ENCODE measurements at places on chromosomes 2 and 18. TPM values are rescaled to one million over a fixed set of nuclear protein-coding genes. Genes with fewer than 3 reads are reported as not detected.

The SNTG2 gene
- total RNA-seq = not detected

The SPP2 gene
- not detected for total RNA-seq

The SLC5A7 gene
- total RNA-seq = not detected

The DQX1 gene
- under 0.01 TPM for total RNA-seq

The COL5A2 gene
- 107 TPM for total RNA-seq

The FAM161A gene
- total RNA-seq = 1.7 TPM

The SOCS6 gene
- total RNA-seq = 29.7 TPM

The XRCC5 gene
- 267 TPM for total RNA-seq

The PTPRN gene
- not detected for total RNA-seq

The CCDC85A gene
- 6.2 TPM for total RNA-seq

The TMEM200C gene
- not detected for total RNA-seq

Data from vein endothelial cell (primary cell).